T47D (cell line): ENCODE measurements at places on chromosomes 16 and 17.

GRCh38 chr16:31157136-31157535 is 7.3 kb upstream of the PRSS36 start:
- DNase-seq: no peak

- DNase-seq: no peak
Observed at GRCh38 chr17:71870546-71870862, 250.3 kb upstream of the SOX9 start.

- DNase-seq: no peak
Observed at GRCh38 chr16:27238016-27238587, 30.5 kb downstream of the NSMCE1 start.

GRCh38 chr16:67425061-67425460 is 5.9 kb upstream of the HSD11B2 start:
- DNase-seq: no peak

DNA sequence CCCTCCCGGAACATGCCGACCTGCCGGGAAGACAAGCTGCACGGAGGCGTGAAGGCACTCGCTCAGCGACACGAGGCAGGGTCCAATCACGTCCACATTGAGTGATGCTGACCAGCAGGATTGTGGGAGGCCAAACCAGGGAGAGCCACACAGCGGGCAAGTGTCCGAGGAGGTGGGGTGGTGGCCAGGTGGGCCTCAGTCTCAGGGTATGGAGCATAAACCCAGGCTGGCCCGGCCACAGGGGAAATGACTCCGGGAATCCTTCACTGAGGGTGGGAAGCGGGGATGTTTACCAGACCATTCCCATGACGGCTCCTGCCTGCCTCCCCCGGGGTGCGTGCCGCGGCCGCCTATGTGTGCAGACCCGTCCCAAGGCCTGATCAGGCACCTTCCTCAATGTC is 62.5 kb downstream of the RPH3AL start:
- no peak for DNase-seq

DNA sequence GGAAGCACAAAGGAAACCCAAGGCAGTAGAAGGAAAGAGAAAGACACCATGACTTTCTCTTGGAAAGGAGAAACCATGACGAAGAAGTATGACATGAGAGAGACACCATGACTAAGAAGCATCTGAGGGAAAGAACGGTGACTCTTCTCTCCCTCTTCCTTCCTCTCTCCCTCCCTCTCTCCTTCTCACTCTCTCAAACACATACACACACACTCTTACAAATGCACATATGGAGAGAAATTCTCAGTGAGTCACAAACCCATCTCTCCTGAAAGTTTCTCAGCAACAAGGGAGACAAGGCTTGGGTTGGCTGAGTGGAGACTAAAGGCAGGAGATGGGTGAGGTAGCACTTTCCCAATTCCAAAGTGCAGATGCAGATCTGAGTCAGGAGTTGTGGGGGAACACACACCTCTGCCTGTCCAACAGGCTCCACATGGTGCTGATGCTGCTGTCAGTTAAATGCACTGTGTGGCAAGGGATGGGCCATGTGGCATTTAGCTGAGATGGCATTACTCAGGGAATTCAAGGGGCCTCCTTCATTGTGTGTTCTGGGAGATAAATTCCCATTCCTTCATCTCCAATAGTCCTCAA is 336.7 kb upstream of the C16orf82 start:
- no peak for DNase-seq

- no peak for DNase-seq
Observed at GRCh38 chr17:72117535-72118334, 3.1 kb upstream of the SOX9 start.

- DNase-seq: no peak
Observed at GRCh38 chr17:33574942-33575445, 281.9 kb upstream of the ASIC2 start.

DNA sequence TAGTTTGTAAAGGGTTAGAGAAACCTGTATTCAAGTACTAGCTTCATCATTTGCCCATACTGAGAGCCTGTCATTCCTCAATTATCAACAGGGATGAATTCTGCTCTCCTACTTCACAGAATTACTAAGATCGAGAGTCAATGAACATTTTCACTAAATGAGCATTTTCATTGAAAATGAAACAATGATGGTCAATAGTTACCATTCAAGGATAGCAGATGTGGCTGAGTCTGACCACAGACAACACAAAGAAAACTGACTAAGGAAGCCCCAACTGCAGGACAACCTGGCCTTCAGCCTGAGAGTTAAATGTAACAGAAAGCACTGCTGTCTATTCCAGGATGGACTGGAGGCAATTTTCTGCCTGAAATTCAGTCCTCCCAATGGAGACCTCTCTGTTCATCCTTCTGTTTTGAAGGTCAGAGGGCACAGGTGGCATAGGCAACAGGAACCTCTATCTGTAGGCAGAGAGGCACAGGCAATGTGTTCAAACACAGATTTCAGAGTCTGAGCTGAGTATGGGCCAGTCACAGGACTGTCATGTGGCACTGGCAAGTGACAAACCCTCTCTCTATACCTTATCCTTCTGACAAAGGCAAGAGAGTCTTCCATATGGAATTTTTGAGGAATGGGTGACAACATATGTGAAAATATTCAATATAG is 19.5 kb downstream of the TRAF4 start:
- DNase-seq: no peak

GRCh38 chr17:2230877-2231276 is 72.7 kb downstream of the SMG6 start:
- no peak for DNase-seq

DNA sequence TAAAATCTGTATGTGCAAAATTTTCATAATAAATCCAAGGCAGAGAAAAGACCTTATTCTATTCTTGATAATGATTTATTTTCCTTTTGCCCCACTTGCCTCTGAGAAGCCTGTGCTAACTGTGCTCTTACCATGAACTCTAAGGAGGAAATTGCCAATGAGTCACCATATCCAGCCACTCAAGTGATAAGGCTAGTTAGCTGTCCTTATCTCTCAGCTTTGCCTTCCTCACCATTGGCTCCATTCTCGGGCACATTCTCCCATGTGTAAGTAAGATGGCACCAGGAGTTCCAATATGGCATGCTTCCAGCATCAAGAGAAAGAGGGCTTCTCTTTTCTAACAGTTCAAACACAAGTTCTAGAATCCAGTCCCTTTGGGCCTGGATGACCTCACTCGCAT is 142.4 kb downstream of the TOX3 start:
- DNase-seq: no peak

GRCh38 chr16:85888405-85889331 is 10.3 kb upstream of the IRF8 start:
- DNase-seq: no peak

- DNase-seq: no peak
Observed at GRCh38 chr17:71208111-71208704, 912.6 kb upstream of the SOX9 start.

DNA sequence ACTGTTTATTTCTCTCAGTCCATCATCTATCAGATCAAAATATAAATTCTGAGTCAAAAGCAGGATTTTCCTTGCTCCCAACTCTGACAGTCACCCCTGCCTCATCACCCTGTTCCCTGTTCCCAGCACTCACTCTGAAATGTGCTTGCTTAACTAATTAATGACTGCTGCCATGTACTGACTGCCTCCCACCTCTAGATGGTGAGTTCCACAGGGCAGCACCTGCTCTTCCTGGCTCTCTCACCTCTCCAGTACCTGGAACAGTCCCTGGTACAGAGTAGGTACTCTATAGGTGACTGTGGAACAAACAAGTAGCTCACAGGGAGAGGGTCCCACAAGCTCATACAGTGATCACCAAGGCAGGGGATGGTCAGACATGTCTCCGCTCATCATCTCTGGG is 114.3 kb upstream of the C16orf82 start:
- DNase-seq: no peak

- DNase-seq: no peak
Observed at GRCh38 chr17:48818361-48818841, 1.4 kb upstream of the TTLL6 start.

DNA sequence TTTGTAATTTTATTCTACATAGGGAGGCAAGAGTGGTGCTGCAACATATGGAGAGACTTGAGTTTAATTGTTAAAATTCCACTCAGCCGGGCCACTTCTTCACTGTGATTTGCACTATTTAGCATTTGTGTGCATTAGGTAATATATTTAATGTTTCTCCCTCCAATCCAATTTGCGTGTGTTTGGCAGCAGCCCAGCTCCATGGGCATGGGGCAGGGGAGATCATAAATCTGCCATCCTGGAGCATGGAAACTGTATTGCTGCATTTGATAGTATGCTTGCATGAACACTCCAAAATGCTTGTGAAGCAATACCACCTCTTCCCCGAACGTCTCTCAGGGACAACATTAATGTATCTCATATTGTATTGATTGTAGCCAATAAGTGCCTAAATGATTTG is 339.1 kb upstream of the RBFOX1 start:
- DNase-seq: no peak

DNA sequence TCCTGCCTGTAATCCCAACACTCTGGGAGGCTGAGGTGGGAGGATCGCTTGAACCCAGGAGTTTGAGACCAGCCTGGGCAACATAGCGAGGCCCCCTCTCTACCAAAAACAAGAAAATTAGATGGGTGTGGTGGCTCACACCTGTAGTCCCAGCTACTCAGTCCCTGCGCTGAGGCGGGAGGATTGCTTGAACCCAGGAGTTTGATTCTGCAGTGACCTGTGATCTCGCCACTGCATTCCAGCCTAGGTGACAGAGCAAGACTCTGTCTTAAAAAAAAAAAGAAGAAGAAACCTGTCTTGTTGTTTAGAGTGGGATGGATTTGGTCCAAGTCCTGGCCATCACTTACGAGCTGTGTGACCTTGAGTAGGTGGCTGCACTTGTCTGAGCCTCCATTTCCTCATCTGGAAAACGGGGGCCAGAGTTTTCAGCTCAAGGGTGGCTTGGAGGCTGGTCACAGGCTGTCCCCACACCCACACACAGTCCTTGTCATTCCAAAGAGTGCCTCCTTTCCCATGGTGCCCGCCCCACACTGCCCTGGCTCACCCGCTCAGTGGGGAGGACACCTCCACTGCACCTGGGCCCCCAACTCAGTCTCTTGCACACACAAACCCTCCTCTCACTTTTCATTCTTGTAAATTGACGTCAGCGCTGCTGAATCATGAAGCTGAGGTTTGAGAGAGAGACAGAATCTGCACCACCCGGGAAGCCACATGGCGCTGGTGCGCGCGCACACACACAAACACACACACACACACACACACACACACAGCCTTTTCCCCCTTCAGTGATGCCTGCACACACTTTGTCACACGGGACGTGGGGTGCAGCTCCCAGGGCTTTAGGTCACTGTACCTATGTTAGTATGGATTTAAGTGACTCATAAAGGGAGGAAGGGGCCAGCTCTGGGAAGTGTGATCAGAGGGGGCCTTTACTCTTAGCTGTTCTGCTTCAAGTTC is 4.2 kb downstream of the SOCS1 start:
- DNase-seq: no peak

DNA sequence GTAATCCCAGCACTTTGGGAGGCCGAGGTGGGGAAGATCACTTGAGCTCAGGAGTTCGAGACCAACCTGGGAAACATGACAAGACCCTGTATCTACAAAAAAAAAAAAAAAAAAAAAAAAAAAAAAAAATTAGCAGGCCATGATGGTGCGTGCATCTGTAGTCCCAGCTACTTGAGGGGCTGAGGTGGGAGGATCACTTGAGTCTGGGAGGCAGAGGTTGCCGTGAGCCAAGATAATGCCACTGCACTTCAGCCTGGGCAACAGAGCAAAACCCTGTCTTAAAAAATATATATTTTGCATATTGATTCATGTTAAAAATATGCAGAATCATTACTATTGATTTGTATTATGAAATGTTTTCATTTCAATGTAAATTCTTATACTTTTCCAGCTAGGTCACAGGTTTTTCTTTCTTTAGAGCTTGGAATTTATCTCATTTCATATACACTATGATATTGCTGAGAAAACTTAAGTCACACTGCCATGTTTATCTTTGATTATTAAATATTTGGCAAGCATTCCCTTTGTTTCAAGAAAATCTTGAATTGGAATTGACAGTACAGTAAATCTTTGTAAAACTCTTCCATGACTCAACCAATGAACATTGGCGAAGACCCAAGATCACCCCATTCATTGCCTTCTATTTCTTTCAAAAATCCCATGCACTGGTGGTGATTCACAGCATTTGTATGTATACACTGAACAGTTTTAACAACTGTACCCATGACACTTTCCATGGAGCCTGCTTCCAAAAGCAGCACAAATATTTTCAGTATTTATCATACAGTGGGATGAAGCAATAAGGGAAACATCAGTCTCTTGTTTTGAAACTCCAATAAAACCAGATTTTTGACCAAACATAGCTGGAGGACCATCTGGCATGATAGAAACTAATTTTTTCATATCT is 83.5 kb upstream of the TNRC6A start:
- DNase-seq: no peak

DNA sequence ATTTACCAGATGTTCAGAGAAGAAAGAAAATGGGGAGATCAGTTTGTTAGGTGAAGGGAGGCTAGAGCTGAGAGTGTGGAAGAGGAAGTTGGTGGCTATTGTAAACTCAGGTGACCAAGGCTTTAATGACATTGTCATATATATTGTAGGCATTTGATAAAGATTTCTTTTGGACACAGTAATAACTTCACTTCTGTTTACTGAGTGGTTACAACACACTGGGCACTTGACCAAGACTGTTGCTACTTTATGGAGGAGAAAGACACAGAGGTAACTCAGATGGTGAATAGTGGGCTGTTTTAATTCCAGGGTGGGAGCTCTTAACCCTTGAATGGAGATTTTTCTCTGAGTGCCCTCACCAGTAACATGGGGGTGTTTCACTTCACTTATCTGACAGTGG is 46.0 kb downstream of the TNRC6A start:
- DNase-seq: peak; percentile 57

DNA sequence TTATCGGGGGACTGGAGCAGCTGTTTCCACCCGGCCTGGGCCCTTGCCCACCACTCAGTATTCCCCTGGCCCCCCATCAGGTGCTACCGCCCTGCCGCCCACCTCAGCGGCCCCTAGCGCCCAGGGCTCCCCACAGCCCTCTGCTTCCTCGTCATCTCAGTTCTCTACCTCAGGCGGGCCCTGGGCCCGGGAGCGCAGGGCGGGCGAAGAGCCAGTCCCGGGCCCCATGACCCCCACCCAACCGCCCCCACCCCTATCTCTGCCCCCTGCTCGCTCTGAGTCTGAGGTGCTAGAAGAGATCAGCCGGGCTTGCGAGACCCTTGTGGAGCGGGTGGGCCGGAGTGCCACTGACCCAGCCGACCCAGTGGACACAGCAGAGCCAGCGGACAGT is 6.1 kb upstream of the TMEM88 start:
- no peak for DNase-seq

GRCh38 chr16:83343935-83344366 is 463.8 kb upstream of the HSBP1 start:
- DNase-seq: no peak

DNA sequence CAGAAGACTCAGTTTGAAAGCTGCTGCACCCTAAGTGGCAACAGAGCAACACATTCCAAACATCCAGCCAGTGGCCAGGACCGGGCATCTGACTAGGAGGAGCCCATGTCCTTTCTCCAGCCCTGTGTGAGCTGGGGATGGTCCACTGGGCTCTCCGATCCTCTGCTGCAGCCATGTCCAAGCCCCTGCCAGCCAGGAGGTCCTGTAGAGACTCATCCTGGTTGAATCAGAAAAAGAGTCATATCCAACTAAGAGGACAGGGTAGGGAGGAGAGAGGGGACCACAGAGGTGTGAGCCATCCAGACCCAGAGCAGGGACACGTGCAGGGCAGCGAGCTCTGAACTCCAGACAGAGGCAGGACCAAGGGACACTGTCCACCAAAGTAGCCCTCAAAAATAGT is 163.0 kb upstream of the CDH5 start:
- DNase-seq: no peak
